ENCODE measurements at places on chromosomes 12 and 14.

- no peak for DNase-seq
Observed at GRCh38 chr14:100239211-100239839, 381 bp downstream of the YY1 start.

DNA sequence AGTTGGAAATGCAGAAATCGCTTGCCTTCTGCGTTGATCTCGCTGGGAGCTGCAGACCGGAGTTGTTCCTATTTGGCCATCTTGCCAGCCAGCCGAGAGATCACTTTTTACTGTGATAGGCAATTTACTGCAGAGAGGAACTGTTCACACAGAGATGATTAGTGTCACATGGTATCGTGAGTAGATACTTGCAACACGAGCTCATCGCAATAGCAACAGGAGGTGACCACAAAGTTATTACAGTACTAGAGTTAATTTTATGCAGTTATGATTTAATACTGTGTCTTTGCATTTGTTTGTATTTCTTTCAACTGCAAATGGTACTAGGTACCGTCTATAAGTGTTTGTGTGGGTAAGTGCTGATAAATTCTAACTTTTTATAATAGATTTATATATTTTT is 27.8 kb downstream of the NOPCHAP1 start:
- DNase-seq: no peak

DNA sequence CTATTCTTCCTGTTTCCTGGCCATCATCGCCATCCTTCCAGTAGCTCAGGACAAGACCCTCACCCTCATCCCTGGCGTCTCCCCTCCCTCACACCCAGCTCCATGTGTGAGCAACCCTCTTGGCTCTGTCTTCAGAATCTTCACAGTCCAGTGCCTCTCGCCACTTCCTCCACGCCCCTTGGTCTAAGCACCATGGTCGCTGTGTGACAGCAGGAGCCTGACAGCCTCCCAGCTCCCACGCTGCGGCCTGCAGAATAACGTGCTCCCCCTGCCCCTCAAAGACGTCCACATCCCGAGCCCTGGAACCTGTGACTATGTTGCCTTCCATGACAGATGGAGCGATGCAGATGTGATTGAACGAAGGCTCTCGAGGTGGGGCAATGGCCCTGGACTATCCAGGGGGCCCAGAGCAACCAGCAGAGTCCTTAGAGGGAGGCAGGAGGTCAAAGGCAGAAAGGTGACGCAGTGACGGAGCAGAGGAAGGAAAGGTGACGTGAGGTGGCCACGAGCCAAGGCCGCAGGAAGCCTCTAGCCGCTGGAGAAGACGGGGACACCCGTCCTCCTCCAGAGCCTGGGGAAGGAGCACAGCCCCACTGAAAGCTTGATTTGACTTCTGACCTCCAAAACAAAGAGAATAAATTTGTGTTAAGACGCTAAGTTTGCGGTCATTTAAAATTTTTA is 139.8 kb downstream of the CALM1 start:
- DNase-seq: no peak

- DNase-seq: no peak
Observed at GRCh38 chr12:27818401-27818918, 38.4 kb upstream of the MANSC4 start.

DNA sequence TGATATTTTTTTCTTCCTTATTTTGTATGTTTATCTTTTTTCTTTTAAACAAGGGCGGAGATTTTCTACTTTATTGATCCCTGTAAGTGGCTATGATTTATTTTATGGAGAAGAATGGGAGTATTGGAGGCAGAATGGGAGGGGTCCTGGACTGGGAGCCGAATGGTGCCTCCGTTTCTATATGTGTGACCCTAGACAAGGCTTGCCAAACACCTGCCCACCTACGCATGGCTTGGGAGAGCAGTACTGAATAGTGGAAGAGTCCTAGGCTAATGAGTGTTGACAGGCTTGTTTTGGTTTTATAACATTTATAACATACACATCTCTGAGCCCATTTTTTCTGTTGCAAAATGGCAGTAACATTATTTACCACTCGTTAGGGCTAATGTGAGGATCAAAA is 29.0 kb downstream of the STK38L start:
- DNase-seq: no peak

GRCh38 chr14:98198385-98198784 is 1073.6 kb downstream of the BCL11B start:
- no peak for DNase-seq

GRCh38 chr14:77344377-77344996 is 23.7 kb downstream of the GSTZ1 start:
- no peak for DNase-seq
